ENCODE measurements at places on chromosomes 4 and X.

DNA sequence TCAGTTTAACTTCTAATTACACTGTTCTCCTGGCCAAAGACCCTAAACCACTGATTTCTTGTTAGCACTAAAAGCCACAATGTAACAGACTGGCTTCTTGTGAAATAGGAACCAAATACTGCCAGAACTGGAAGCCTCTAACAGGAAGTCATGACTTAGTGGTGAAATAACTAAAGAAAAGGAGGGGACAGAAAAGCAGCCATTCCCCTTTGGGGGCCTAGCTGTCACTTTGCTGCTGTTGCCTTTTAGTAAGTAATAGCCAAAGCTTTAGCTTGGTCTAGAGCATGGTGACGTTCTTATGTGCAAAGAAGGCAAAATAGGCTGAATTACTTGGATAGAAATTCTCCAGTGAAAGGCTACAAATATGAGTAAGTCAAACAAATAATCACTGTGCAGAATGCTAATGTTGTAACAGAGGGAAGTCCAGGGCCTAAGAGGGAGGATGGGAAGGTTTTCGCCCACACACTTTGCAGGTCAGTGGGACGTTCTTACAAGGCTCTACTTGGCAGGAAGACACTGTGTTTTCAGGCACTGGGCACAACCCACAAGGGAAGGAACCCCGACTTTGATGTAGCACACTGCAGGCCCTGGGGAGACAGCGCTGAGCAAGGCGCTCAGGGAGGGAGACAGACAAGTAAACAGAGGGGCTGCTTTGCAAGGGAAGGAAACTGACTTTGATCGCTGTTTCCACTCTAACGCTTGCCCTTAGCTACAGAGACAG is 16.7 kb downstream of the GAB3 start:
- DNase-seq: no peak

- DNase-seq: no peak
Observed at GRCh38 chr4:139851133-139851532, 185.5 kb downstream of the MGST2 start.

- no peak for DNase-seq
Observed at GRCh38 chrX:37781814-37782213, 2.0 kb downstream of the CYBB start.

- DNase-seq: no peak
Observed at GRCh38 chrX:151759041-151759708, 24.6 kb downstream of the CNGA2 start.

- no peak for DNase-seq
Observed at GRCh38 chr4:94442251-94442650, 9.5 kb upstream of the PDLIM5 start.

- DNase-seq: no peak
Observed at GRCh38 chr4:38641811-38642210, 22.2 kb upstream of the KLF3 start.

DNA sequence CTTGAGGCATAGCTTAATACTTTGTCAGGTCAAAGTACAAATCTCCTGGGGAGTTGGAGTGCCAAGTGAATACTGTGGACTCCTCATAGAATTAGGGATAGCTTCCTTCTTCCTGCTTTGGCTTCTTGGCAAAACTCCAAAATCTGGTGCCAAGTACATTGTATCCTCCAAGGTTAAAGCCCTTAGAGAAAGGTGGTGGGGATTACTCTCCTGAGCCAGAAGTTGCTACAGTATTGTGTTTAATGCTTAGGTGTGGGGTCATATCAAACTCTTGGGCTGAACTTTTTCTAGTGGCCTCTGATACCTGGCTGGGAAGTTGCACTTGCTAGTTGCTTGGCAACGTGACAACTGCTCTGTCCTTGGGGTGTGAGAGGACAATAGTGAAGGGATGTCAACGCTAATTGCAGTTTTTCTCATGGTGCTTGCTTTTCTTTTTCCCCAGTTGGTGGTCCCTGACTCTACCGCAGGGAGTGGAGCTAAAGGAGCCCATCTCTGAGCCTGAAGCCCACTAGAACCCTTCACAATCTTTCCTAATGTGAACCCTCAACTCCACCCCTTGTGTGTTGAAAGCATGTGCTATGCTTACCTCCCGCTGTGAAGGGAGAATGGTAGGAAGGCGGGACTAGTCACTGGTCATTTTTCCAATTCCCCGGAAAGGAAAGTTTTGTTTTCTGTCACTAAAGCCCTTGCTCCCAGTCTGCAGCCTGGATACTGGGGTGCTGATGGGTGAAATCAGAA is 35.5 kb downstream of the DLG3 start:
- DNase-seq: no peak

DNA sequence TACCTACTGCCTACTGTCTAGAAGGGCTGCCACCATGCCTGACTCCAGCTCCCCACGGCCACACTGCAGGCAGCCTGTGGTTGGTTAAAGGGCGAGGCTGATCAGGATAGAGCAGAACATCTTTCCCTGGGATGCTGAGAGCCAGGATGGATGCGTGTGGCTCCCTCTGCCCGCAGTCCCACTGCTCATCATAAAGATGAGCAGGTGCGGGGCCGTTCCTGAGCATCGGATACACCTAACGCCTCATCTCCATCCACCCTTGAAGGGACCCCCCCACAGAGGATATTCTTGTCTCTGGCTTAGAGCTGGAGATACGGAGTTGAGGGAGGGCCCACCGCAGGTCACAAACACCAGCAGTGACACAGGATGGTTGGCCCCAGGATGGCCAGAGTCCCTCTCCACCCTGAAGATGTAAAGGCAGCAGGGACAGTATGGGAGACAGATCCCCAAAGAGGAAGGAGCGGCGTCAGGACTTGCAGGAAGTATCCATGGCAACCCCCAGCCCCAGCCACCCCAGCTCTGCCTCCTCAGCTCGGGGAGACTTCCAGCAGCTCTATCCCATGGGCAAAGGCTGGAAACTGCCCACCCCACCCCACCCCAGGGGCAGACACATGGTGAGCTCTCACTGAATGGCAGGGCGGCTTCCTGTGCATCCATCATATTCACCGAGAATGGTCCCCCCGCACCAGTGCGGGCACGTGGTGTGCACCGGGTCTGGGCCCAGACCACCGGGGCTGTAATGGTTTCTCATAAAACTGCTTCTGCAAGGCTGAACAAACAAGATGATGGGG is 19.3 kb downstream of the PPP2R2C start:
- DNase-seq: no peak

DNA sequence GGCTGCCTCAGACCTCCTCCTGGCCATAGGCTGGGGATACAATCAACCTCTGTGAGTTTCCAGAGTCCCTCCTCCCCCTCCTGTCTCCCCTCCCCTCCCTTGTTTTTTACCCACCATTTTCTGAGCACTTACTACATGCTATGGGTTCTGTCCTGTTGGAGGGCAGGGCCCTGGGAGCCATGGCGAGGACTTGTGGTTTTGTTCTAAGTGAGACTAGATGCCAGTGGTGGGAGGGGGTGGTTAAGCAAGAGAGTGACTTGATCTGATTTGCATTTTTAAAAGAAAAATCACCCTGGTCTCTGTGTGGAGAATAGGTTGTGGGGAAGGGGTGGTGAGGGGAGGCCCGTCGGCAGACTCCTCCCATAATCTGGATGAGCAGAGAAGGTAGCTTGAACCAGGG is 39.5 kb downstream of the EFNB1 start:
- DNase-seq: no peak

DNA sequence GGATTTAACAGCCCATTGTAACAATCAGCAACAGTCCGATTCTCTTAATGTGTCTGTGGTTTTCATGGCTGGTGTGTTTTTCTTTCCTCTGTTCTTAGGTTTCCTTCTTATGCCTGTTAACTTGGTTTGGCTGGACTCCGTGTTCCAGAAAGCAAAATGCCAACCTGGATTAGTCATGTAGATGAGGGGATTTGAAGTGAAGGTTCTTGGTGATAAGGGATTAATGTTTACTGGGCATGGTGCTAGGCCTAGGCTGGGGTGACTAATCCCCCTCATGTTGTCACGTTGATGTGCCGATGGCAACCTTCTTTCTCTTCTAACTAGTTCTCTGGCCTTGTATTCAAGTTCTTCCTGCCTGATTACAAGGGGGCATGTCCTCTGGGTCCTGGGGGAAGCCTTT is 85.9 kb downstream of the REPS2 start:
- DNase-seq: no peak

DNA sequence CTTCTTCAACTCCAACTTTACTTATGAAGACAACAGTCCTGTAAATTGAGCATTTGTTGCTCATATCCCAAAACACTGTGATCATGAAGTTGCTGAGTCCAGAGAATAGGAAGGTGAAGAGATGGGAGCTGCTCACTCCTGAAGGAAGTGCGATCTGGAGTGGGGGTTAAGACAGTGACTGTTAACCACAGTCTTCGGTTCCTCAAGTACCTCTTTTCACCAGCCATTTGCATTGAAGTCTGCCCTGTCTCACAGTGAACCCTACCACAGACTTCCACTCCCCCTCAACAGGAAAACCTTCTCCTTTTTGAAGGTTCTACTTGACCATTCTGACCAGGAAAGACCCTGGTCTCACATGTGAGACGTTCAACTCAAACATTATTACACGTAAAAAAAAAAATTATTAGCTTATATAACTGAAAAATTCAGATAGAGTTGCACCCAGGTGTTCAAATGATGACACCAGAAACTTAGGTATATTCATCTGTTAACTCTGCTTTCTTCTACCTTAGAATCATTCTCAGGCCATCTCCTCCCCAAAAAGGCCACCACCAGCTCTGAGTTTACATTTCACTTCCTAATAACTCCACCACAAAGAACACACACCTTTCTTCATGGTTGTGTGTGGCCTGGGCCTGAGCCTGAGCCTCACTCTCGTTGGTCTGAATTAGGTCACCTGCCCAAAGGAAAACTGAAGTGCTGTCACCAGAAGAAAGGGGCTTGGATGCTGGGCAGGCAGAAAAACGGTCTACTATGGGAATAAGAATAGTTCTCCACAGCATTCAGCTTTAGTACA is 199.2 kb downstream of the DCTD start:
- DNase-seq: no peak

DNA sequence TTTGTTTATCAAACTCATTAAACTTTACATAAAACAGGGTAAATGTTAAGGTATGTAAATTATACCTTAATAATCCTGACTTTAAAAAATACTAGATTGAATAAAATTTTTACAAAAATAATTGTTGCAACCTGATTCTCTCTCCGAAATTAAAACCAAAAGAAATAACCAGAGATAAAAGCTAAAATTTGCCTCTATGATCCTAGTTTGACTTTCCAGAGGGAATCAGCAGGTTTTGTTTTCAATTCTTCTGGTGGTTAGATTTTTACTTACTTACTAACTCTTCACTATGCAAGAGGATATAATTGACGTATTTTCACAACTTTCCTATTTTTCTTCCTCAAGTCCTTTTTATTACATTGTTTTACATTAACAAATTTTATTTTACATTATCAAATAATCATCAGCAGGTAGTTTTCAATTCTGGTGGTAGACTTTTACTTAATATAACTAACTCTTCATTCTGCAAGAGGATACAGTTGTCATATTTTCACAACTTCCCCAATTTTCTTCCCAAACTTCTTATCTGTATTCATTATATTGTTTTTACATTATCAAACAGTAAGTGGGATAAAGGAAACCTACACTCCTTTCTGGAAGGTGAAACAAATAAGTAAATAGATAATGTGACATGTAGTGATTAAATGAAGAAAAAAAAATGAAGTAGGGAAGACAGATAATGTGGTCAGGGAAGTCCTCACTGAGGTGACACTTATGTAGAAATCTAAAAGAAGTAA is 52.2 kb downstream of the TBCK start:
- DNase-seq: no peak

GRCh38 chr4:81746773-81747172 is 275.1 kb upstream of the RASGEF1B start:
- no peak for DNase-seq

DNA sequence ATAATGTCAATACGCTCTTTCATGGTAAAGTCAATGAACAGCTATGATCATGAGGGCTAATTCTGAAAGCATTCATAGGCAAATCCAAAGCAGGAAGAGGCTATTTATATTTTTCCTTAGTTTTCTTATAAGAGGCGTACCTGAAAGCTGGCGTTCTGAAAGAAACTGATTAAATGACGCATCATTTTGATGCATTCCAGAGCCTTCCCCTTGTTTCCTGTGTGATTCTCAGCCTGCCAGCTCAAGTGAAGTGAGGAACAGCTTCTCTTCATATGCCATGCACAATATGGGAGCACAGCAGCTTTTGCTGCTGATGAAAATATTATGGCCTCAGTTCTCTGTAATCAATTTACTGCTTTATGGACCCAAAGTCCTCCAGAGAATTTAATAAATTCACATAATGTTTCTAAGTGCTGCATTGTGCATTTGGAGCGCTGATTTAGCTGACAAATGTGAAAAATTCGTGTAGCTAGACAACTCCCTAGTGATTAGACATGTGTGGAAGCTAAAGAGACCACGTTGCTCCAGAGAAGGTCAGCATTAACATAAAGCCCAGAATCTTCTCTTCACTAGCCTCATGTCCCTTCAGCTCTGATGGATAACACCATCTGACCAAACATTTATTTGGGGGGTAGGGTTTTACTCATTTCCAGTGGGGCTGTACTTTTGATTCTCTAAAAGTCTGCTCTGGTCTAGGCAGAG is 110.8 kb downstream of the GPAT3 start:
- no peak for DNase-seq
